ENCODE measurements at places on chromosomes 13 and 19.

- DNase-seq, result no peak
Measured at GRCh38 chr19:47135156-47135555, 4.5 kb downstream of the SAE1 start.

DNA sequence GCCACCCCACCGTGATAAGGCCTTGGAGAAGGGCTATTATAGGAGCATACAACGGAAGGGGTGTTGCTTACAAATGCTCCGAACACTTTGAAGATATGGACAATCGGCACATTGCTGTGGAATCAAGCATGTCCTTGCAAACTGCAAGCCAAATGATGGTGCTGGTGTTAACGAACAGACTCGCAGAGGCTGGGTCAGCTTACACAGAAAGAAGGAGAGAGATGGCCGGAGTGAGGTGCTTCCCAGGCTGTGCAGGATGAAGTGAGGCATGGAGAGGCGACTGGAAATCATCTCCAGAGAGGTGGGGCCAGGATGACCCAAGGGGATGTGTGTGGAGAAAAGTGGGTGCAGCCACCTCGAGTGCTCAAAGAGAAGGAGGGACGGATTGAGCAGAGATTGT is 42.2 kb downstream of the HSPH1 start:
- no peak for DNase-seq

DNA sequence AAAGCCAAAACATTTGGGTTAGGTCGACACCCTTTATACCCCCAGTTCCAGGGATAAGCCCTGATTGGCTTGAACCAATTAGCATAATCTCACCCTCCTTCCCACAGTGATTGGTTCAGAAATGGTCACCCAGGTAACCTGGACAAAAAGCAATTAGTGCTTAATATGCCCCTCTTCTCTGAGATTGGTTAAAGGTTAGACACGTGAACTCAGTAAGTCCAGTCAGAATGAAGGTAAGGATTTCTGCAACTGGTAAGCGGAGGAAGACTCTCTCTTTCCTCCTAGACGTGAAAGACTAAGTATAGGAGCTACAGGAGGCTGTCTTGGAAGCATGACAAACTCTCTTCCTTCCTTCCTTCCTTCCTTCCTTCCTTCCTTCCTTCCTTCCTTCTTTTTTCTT is 1.3 kb upstream of the PNMA8C start:
- DNase-seq, result no peak

- no peak for DNase-seq
Measured at GRCh38 chr19:1116726-1117581, 13.2 kb downstream of the GPX4 start.

DNA sequence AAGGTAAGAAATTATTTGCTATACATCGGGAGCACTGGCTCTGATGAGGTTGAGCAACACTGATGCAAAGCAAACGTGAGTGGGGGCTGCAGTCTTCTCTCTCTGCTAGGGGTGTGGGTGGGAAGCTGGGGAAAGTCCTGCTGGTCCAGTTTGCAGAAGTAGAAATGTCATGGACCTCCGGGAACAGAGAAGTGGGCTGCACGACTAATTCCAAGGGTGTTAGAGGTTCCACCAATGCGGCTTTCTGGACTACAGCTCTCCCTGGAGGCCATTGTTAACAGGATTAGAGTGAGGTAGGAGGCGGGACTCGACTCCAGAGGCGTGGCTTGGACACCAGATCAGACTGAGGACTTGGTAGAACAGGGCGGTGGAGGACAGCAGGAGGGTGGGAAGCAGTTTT is 5.7 kb upstream of the FBXO27 start:
- DNase-seq, result peak; percentile 49

Measured in mammary epithelial cell (primary cell).